ENCODE measurements at places on chromosomes 11 and 22.

- no peak for DNase-seq
These were observed 51.8 kb downstream of the APIP start for GRCh38 chr11:34864424-34864823.

DNA sequence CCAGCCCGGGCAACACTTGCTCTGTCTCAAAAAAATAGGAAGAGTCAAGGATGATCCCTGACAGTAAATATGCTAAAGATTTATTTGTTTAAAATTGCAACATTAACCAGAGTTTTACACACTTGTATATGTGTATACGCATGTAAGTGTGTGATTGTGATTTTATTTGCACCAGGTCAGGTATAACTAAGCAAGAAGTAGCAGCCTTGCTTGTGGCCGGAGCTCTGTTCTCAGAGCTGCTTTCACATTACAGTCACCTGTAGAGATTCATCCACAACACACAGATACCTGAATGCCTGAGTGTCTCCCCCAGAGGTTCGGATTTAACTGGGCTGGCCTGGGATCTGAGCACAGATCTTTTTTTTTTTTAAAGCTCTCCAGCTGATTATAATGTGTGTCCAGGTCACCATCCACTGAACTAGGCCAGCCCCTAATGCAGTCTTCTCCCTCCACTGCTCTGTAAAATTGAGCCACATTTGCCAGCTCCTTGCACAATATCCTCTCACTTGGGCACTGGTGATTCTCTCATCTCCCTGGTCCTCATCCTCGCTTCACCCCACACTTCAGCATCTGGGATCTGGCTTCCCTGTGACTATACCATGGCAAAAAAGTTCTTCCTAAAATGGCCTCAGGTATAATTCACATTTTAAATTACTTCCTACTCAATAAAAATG lies 48.3 kb downstream of the LIF start:
- no peak for DNase-seq

- no peak for DNase-seq
These were observed 1.1 kb upstream of the APLP2 start for GRCh38 chr11:130068546-130068985.

- no peak for DNase-seq
These were observed 3.0 kb downstream of the RHOG start for GRCh38 chr11:3837793-3838192.

DNA sequence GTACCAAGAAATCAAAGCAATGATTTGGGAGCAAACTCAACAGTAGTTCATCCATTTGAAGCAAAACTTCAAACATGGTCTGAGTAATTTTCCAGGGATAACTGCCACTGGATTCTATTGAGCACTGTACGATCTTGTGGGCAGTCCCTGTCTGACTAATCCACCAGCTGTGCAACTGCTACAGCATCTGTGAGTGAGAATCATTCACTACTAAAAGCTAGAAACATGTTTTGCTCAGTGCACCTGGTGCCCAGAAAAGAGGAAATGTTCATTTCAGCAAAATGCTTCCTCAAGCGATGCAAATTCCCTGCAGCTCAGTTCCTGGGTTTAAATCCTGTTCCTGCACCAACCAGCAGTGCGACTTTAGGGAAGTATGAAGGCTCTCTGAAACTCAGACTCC lies 1077.9 kb downstream of the DLG2 start:
- DNase-seq: no peak

GRCh38 chr11:119615003-119615881 lies 113.8 kb downstream of the NECTIN1 start:
- DNase-seq: no peak

GRCh38 chr11:15189641-15190365 lies 75.1 kb downstream of the INSC start:
- DNase-seq: no peak

- no peak for DNase-seq
These were observed 19.5 kb upstream of the NTM start for GRCh38 chr11:131350872-131351271.

GRCh38 chr11:85845124-85845631 lies 10.0 kb upstream of the CCDC83 start:
- no peak for DNase-seq

- DNase-seq: no peak
These were observed 59.6 kb downstream of the FLRT1 start for GRCh38 chr11:64095273-64095817.

GRCh38 chr11:104538313-104538712 lies 359.9 kb downstream of the CASP12 start:
- no peak for DNase-seq

- DNase-seq: no peak
These were observed 84.0 kb downstream of the THAP12 start for GRCh38 chr11:76296731-76297542.

All from effector memory CD8-positive, alpha-beta T cell (primary cell).